ENCODE measurements at places on chromosomes 12 and 14.

GRCh38 chr14:24430682-24431568, 1.2 kb downstream of the KHNYN start:
- DNase-seq = no peak

- no peak for DNase-seq
Observed at GRCh38 chr12:52355176-52355575, 12.1 kb downstream of the KRT85 start.

GRCh38 chr14:98598576-98598975, 673.4 kb downstream of the BCL11B start:
- DNase-seq = no peak

GRCh38 chr14:61262082-61262481, 19.1 kb downstream of the TMEM30B start:
- no peak for DNase-seq

DNA sequence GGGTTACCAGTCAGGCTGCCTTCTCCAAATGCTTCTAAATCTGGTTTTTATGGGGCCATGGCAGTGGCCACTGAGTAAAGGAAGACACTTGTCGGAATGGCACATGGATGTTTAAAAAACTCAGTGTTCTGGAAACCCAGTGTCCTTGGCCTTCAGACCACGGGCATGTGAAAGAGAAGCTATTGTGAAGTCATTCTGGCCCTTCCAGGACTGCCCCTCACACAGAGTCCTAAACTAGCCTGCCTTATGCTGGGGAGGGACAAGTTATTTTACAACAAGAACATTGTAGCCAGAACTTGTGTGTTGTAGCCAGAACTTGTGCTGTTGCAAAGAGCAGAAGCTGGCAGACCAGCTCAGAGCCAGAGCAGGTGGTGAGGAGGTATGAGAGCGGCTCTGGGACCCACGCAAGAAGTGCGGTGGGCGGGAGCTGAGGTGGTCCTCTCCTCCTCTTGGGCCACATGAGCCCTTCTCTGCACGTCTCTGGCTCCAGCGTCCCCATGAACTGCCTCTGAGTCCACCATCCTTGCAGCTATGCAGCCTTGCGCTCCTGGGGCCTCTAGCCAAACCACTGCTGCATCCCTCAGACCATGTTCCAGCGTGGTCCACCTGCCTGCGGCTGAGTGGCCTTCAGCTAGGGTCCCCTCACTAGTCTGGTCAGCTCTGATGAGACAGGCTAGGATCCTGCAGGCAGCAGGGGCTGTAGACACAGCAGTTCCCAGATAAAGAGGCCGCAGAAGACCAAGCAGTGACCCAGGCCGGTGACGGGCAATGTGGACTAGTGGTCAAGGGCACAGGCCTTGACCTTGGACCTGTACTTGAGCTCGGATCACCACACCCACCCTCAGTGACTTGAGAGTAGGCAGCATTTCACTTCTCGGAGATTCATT, 32.5 kb downstream of the MMAB start:
- no peak for DNase-seq

- DNase-seq = no peak
Observed at GRCh38 chr14:45867046-45867894, 614.3 kb upstream of the MIS18BP1 start.

DNA sequence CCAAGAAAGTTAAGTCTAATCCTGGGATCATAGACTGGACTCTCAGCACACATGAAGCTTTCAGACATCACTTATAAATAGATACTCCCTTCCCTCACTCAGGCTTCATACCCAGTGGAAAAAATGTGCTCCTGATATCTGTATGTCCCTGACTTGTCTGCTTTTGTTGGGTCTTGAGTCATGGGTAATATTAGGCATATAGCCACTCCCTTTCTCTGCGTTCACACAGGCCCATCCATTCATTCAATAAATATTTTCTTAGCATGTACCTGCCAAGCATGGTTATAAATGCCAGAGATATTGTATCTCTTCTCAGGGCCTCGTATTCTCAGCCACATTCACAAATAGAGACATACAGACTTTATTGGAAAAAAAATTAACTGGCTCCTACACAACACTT, 43.5 kb downstream of the COX16 start:
- no peak for DNase-seq

DNA sequence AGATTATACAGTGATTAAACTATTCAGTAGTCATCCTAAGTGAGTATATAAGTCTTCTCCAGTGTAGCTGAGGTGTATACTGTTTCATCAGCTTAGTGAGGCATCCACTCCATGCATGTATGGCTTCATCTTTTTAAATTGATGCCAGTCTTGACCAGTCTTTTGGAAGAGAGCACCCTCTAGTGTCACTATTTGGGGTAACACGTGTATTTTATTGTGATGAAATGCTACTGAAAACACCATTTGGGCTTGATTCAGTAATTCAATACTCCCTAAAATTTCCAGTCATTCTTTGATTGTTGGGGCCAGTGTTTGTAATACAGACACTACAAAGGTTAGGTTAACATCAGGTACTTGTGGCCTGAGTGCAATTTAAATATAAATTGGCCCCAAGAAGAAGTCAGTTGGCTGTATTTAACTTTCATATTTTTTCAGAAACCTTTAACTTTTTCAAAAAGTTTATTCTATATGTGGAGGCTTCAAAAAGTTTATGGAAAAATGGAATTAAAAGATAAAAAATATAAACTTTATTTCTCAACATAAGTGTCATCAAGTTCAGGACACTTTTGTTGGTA, 35.3 kb downstream of the MIPOL1 start:
- DNase-seq = peak; percentile 65

DNA sequence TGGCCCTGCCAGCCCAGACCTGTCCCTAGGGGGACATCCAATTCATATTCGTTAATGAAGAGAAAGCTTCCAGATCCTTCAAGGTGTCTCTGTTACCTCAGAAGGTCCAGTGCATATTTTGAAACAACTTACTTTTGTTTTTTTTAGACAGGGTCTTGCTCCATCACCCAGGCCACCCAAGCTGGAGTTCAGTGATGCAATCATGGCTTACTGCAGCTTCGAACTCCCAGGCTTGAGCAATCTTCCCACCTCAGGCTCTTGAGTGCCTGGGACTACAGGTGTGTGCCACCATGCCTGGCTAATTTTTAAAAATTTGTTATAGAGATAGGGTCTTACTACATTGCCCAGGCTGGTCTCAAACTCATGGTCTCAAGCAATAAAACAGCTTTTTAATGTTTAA, 48.4 kb downstream of the B4GALNT3 start:
- DNase-seq = no peak

GRCh38 chr14:85565862-85566296, 35.9 kb downstream of the FLRT2 start:
- no peak for DNase-seq

GRCh38 chr14:51614707-51615106, 37.0 kb upstream of the FRMD6 start:
- DNase-seq = no peak

- no peak for DNase-seq
Observed at GRCh38 chr14:105026033-105026785, 5.3 kb upstream of the CDCA4 start.

DNA sequence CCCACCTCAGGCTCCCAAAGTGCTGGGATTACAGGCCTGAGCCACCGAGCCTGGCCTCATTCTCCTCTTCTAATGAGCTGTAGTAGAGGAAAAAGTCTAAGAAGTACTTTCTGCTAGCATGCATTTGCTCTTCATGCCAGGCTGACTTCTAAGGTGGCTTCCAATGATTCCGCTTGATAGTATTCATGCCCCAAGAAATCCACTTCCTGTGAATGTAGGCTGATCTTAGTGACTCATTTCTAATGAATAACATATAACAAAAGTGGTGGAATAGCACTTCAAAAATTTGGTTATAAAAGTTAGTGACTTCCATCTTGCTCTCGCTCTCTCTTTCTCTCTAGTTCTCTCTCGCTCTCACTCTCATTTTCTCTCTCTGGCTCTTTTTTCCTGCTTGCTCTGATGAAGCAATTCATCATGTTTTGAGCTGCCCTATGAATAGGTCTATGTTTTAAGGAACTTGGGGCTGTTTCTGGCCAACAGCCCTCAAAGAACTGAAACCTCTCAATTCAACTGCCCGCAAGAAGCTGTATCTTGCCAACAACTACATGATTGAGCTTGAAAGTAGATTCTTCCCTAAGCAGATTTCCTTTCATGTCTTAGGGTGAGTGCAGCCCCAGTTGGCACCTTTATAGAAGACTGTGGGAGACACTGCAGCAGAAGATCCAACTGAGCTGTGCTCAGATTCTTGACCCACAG, 282.9 kb downstream of the RMST start:
- no peak for DNase-seq

- no peak for DNase-seq
Observed at GRCh38 chr14:92563359-92563758, 49.8 kb downstream of the RIN3 start.

GRCh38 chr14:92492258-92492657, 21.3 kb upstream of the RIN3 start:
- DNase-seq = no peak

DNA sequence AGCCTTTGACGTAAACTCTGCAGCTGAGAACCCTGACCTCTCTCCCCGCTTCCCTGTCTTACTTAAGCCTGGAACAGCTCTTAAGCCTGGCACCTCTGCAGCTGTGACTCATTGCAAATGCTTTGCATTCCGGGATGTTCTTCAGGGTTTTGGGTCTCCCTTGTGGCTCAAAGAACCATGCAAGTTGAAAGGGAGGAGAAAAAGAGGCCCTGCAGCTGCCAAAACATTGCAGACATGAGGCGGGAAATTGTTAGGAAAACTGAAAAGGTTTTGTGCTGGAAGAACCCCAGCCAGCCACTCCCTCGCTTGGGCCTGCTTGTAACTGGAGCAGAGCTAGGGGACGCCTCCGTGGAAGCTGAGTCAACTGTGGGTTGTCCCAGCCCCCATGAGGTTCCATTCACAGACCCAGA, 60.2 kb upstream of the FERMT2 start:
- no peak for DNase-seq

GRCh38 chr12:108728820-108729611, 2.3 kb downstream of the CORO1C start:
- no peak for DNase-seq

GRCh38 chr12:22313286-22313962, 21.1 kb downstream of the ST8SIA1 start:
- no peak for DNase-seq

DNA sequence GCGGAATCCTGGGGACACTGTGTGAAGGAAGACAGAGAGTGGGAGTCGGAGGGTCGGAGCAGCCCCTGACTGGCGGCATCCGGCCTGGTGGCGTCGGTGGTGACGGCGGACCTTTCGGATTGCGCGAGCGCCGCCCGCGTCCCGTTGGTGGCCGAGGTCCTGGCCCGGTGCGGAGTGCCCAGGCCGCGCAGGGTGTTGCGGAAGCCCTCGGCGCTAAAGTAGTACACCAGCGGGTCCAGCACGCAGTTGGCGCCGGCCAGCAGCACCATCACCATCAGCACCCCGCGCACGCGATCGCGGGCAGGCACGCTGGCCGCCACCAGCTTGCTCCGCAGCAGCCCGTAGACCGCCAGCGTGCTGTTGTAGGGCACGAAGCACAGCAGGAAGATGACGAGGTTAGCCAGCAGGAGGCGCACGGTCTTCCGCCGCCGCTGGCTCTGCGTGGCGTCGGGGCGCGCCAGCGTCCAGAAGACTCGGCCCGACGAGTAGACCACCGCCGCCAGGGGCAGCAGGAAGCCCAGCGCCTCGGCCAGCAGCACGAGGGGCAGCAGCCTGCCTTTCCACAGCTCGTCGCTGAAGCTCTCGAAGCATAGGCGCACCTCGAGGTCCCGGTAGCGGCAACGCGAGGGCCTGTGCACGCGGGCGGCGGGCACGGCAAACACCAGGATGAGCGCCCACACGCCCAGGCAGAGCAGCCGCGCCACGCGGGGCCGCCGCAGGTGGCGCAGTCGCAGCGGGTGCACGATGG, 13.1 kb upstream of the CHD4 start:
- DNase-seq = no peak

DNA sequence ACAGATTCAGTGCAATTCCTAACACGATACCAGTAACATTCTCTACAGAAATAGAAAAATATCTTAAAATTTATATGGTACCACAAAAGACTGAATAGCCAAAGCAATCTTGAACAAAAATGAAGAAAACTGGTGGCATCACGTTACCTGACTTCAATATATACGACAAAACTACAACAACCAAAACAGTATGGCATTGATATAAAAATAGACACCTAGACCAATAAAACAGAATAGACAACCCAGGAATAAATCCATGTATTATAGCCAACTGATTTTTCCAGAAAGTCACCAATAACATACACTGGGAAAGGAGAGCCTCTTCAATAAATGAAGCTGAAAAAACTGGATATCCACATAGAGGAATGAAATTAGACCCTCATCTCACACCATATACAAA, 5.7 kb downstream of the KLRK1 start:
- DNase-seq = no peak

- DNase-seq = no peak
Observed at GRCh38 chr12:127723251-127723650, 543.7 kb upstream of the TMEM132C start.

All from NCI-H748 treated with DMSO at 0.1 percent for 48 hours (cell line).